HTR-8/SVneo (cell line): ENCODE measurements at places on chromosomes 7 and 10.

GRCh38 chr7:100929808-100930174 is 19.5 kb upstream of the MUC3A start:
- no peak for DNase-seq

- no peak for DNase-seq
Observed at GRCh38 chr10:19252531-19252930, 203.9 kb downstream of the MALRD1 start.

- DNase-seq = no peak
Observed at GRCh38 chr10:852386-852785, 79.1 kb downstream of the LARP4B start.

- DNase-seq = no peak
Observed at GRCh38 chr10:108141064-108141463, 976.6 kb upstream of the SORCS1 start.

DNA sequence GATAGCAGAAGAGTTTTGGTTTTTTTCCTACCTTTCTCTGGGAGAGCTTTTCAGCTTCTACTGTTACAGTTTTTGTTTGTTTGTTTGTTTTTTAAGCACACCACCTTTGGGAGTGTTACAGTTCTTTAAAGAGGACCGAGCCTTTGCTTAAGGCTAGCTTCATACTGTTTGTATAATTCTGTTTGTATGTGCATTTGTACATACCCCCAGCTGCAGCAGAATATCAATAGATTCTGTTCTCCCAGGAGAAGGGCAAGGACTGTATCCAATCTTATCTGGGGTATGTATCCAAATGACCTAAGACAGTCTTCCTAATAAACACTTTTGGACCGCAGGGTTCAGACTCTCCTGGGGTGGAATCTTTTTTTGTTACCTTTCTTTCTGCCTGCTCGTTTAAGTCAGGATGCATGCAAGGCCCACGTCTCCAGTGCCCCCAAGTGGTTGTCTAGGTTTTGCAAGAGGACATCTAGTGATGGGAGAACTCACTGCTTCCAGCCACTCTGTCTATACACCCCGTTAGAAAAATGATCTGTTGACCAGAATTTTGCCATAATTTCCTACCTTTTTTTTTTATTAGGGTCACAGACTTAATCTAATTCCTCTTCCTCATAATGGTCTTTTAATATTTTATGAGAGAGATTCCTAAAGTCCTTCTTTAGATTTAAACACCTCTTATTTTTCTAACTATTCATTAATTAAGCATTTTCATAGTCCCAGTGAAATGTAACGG is 23.9 kb downstream of the NRF1 start:
- peak; percentile 67 for DNase-seq

GRCh38 chr7:84701524-84702306 is 485.1 kb downstream of the SEMA3D start:
- DNase-seq = peak; percentile 8
